K562 (cell line): ENCODE measurements at places on chromosomes 11 and 22.

GRCh38 chr11:8381343-8381742 lies 117.7 kb upstream of the LMO1 start:
- DNase-seq: no peak

DNA sequence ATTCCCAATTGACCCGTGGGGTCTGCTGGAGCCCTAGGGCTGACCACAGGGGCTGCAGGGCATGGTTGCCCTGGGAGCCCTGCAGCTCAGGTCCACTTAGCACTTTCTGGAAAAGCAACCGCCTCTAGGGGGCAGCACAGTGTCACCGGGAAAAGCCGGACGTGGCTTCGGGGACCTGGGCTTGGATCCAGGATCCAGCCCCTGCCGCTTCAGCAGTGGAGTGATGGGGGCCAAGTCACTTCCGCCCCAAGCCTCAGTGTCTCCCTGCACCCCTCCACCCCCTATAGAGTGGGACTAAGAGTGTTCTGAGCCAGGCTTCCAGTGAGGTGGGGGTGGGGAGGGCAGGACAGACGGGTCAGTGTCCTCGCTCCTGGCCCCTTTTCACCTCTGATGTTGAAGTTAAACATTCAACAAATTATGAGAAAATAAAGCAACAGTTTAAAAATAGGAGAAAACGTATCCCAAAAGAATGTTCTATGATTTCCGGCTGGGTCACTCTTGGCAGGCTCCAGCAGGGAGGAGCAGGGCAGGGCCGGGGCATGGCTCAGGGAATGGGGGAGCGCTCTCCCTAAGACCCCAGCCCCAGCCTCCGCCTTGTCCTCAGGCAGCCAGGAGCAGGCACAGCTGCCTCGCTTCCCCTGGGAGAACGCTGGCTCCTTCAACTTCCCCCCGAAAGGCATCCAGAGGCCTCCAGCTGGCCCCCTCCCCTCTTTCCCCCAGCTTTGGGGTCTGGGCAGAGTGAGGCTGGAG lies 96.5 kb upstream of the FGF3 start:
- DNase-seq: peak; percentile 82

- DNase-seq: no peak
Observed at GRCh38 chr22:41429232-41429950, 17.2 kb downstream of the TOB2 start.

- peak; percentile 87 for DNase-seq
Observed at GRCh38 chr11:59810189-59810910, at the start of gene MRPL16. TSS of gene MRPL16 (minus strand) at chr11:59810778. CDS start at chr11:59810658, 120 bp downstream.

- DNase-seq: no peak
Observed at GRCh38 chr22:24588381-24588756, 4.5 kb downstream of the LRRC75B start.

DNA sequence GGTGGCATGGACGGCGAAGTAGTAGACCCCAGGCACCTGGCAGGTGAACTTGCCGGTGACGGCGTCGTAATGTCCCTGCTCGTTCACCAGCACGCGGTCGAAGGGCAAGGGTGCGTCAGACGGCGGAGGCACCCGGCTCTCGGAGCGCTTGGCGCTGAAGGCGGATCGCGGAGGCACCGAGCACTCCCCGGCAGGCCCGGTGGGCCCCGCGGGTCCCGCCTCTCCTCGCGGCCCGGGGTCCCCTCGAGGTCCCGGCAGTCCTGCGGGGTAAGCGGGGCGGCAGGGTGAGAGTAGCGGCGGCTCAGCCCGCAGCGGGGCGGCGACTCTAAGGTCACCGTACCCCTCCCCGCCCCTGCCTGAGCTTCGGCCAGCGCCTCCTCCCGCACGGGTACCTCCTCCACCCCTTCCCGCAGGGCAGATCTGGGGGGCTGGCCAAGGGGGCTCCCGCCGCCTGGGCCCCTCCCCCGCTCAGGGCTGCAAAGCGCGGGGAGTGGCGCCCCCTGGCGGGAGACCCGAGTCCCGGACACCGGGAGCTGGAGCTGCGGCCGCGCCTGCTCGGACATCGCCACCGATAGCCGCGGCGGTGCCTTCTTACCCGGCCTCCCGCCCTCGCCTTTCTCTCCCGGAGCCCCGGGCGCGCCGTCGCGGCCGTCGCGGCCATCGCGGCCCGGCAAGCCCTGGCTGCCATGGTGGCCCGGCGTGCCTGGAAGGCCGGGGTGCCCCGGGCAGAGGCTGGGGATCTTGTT lies 921 bp downstream of the C1QTNF5 start:
- DNase-seq: peak; percentile 93

DNA sequence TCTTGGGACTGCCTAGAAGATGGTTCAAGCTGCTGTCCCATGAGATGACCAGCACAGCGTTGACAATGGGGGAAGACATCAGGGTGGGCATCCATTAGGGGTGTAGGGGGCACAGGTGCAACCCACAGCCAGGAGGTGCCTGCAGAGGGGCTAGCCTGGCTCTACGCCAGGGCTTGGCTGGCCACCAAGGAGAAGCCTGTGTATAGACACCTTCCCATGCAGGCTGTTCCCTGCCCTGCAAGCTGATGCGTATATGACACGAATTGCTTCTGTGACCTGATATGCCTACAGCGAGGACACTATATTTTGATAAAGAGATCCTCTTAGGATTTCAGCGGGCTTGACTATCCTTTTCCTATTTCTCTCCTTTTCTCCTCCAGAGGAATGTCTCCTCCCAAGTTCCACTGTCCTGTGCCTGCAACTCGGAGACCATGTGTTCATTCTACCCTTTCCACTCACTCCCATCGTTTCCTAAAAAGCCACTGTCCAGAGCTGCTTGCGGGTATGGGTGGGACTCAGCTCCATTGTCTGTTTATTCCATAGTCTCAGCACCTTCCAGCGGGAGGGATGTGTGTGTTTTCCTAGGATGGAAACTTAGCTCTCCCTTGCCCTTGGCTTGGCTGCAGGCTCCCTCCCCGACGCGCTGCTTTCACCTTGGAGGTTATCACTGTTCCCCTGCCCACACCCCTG lies 56.1 kb downstream of the ST14 start:
- no peak for DNase-seq

DNA sequence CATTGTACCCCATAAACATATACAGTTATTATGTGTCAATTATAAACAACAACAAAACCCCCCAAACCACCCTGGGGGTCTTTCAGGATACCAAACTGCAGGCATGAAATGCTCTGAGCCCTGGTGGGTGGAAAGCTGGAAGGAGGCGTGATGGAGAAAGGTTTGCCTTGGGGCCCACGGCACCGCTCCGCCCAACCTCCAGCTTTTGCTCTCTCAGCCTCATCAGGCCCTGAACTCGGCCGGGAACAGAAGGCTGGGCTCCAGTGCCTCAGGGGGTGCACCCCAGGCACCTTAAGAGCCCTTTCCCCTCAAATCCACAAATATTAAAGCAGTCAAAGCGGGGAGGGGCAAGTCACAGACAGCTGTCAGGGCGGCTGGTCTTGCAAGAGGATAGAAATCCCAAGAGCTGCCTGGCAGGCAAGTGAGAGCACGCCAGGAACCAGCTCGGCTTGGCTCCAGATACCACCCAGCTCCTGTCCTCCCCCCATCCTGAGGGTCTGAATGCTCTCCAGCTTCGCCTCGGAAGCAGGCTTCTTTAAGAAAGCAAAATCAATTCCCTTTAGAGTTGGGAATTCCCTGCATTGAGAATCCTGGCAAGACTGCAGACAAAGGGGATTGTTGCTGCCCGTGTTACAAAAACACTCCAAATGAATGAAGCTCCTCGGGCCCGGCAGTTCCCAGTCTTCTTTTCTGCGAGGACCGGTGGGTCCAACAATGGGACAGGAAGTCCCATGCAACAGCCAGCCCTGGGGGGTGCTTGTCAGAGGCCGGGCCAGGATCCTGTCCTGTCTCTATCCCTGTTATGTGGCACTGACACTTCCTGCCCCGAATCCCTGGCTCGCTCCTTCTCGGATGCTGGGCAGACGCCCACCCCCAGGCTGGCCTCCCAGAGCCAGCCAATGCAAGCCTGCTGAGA lies 80.8 kb downstream of the NAT10 start:
- no peak for DNase-seq

DNA sequence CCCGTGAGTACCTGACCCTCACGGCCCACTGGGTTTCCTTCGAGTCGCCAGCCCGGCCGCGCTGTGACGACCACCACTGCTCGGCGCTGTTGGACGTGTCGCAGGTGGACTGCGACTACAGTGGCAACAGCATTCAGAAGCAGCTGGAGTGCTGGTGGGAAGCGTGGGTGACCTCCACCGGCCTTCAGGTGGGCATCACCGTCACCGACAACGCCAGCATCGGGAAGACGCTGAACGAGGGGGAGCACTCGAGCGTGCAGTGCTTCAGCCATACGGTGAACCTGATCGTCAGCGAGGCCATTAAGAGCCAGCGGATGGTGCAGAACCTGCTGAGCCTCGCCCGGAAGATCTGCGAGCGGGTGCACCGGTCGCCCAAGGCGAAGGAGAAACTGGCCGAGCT lies 32.2 kb downstream of the ZBED4 start:
- DNase-seq: no peak
